ENCODE measurements at places on chromosomes 3 and 15.

DNA sequence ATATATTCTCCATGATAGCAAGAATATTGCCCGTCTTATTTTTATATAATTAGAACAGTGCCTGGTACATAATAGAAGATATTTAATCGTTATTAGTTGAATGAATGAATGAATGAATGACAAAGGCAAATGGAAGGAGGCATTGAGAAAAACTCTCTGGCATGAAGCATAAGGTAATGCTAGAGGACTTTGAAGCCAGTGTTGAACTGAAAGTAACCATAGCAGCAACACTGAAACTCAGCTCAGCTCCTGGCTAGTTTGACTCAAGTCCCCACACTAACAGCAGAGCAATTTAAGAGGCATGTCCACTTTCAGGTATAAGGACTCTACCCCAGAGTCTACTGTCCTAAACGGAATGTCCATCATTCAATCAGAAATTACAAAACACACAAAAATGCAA lies 227.0 kb downstream of the CPNE4 start:
- no peak for DNase-seq

DNA sequence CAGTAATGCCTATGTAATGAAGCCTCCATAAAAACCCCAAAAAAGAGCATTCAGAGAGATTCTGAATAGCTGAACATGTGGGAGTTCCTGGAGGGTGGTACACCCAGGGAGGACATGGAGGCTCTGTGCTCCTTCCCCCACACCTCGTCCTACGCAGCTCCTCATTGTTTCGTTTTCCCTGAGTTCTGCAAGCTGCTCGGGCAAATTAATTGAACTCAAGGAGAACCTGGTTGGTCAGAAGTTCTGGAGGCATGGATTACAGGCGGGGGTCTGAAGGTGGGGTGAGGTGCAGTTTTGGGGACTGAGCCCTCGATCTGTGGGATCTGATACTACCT lies 142.2 kb downstream of the MYO9A start:
- DNase-seq = no peak

GRCh38 chr3:65635657-65636056 lies 403.1 kb downstream of the MAGI1 start:
- DNase-seq = no peak

DNA sequence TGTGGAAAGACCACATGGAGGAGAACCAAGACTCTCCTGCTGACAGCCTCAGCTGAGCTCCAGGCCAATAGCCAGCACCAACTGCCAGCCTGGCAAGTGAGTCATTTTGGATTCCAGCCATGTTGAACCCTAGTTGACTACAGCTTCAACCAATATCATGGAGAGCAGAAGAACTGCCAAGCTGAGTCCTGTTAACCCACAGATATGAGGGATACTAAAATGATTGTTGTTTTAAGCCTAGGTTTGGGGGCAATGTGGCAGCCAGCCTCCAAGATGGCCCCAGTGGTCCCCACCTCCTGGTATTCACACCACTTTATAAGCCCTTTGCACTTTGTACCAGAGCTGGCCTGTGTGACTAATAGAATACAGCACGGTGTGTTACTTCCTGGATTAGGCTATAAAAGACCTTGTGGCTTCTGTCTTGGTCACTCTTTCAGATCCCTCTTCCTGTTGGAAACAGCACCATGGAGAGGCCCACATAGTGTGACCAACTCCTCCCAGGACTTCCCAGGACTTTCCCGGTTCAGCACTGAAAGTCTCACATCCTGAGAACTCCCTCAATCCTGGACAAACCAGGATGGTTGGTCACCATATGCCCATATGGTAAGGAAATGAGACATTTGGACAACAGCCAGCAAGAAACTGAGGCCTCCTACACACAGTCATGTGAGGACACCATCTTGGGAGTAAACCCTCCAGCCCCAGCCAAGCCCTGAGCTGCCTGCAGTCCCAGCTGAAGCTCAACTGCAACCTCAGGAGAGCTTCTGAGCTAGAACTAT lies 32.4 kb upstream of the CDV3 start:
- DNase-seq = no peak

DNA sequence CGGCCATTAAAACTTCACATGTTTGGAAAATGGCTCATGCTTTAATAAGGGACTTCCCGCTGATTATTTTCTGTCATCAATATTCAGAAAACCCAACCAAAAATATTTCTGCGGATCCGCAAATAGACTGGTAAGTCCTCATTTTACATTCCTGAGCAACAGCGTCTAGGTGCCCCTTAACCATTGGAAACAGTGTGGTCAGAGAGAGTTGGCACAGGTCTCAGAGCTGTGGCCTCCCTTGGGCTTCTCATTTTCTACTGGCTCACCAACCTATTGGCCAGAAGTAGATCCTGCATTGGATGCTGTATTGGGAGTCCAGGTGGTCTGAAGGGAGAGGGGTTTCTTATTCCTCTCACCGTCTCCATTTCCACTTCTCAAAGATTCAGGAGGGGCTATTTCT lies 348.1 kb upstream of the DCBLD2 start:
- DNase-seq = no peak

- DNase-seq = no peak
These were observed 48.0 kb downstream of the CACNA2D2 start for GRCh38 chr3:50455161-50456018.

DNA sequence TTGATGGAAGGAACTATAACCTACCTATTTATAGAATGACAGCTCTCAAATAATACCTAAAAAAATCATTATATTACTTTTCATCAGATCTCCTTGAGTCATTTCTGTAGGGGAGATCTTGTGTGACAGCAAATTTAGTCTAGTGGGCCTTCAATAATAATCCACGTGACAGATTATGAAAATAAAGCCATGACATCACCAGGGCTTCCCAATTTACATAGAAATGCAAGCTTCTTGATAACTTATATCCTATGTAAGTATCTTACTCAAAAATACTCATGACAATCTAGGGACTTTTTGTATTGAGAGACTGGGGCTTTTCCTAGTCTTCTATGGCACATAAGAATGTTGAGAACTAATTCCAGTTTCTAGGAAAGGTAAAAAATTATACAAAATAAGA lies 21.6 kb downstream of the IFT57 start:
- no peak for DNase-seq

Measured in stimulated activated CD8-positive, alpha-beta memory T cell treated with anti-CD3 and anti-CD28 coated beads, Interleukin-12 subunit alpha, Interleukin-12 subunit beta, amount 100 ng/mL, for 4 hours (primary cell).